Activated CD8-positive, alpha-beta memory T cell treated with anti-CD3 and anti-CD28 coated beads for 1 hour (primary cell): ENCODE measurements at places on chromosomes 13 and 19.

DNA sequence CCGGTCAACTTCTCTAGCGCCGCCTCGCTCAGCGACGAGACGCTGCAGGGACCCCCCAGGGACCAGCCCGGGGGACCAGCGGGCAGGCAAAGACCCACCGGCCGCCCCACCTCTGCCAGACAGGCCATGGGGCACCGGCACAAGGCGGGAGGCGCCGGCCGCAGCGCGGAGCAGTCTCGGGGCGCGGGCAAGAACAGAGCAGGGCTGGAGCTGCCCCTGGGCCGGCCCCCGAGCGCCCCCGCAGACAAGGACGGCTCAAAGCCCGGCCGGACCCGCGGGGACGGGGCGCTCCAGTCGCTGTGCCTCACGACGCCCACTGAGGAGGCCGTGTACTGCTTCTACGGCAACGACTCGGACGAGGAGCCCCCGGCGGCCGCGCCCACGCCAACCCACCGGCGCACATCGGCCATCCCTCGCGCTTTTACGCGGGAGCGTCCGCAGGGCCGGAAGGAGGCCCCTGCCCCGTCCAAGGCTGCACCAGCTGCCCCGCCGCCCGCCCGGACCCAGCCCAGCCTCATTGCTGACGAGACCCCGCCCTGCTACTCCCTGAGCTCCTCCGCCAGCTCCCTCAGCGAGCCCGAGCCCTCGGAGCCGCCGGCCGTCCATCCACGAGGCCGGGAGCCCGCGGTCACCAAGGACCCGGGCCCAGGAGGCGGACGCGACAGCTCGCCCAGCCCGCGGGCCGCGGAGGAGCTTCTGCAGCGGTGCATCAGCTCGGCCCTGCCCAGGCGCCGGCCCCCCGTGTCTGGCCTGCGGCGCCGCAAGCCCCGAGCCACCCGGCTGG, 11.3 kb downstream of the C19orf25 start:
- DNase-seq = no peak

DNA sequence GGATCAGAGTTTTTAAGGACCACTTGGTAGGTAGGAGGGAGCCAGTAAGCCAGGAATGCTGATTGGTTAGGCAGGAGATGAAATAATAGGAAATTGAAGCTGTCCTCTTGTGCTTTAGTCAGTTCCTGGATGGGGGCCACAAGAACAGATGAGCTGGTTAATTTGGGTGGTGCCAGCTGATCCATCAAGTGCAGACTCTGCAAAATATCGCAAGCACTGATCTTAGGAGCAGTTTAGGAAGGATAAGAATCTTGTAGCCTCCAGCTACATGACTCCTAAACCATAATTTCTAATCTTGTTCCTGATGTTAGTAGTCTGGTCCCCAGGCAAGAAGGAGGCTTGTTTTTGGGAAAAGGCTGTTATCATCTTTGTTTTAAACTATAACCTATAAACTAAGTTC, 117.9 kb upstream of the GPR12 start:
- no peak for DNase-seq

GRCh38 chr13:94217370-94217769, 262.1 kb downstream of the DCT start:
- no peak for DNase-seq

DNA sequence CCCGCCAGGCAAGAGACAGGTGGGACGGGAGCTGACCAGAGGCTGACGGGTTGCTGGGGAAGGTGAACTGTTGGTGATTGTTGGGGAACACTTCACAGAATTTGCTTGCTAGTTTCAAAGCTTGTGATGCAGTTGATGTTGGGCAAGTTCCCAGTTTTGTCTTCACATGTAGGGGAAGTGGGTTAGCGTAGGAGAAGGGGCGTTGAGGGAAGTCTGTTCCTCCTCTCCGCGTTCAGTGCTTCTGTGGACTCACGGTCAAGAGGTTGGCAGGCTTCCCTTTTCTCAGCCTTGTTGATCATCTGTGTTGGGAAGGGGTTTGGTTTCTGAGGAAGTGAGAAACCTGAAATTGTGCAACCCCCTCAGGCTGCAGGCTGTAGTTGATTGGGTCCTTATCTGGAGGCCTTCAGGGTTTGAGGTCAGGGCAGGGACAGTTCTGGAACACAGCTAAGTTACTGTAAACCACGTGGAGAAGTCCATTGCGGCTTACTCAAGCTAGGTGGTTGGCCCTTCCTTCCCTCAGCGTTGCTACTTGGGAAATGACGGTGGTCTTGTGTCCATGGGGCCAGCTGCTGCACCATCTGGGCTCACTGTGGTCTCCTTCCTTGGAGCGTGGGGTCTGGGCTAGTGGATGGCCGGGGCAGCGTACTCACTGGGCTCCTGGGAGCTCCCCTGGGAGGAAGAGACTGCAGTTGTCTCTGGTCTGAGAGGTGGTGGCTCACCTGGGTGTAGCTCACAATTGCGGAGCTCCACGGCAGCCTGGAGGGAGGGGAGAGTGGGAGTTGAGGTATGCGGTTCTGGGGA, 7.5 kb downstream of the RPS9 start:
- DNase-seq = no peak

- no peak for DNase-seq
Observed at GRCh38 chr19:7817801-7818200, 12.2 kb upstream of the EVI5L start.

DNA sequence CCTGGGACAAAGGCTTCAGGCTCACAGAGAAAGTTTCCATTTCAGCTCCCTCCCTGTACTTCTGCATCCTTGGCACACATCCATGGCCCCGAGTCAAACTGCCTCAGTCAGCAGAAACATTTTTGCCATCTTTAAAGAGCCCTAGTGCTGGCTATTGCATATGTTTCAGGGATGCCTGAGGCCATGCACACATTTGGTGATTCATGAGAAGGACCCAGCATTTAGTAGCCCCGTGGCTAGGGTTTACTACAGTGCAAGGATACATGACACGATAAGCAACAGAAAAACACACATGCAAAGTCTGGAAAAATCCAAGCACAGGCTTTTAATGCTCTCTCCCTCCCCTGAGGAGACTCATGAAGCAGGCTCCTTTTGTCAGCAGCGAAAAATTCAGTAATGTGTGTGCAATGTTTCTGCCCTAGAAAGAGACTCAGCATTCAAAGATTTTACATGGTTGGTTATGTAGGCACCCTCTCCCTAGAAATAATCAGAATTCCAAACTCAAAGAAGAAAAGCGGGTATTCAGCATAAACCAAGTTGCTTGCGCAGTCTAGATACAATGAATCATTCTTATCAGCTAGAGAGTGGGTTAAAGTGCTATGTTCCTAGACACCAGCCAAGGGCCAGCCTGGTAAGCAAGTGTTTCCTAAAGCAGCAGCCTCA, 17.6 kb downstream of the ACOD1 start:
- DNase-seq = no peak
